Mesothelial cell of epicardium (in vitro differentiated cells): ENCODE measurements at places on chromosomes 12 and 14. TPM values are rescaled to one million over a fixed set of nuclear protein-coding genes. Genes with fewer than 3 reads are reported as not detected.

GRCh38 chr12:4784404-4785054, 64.3 kb downstream of the GALNT8 start:
- no peak overlapping the region for H3K4me3 ChIP-seq
- H3K36me3 ChIP-seq: peaks cover 2% of the 10 kb centered on the region
- no peak for DNase-seq

GRCh38 chr12:26724309-26724702, 108.7 kb downstream of the ITPR2 start:
- no peaks in the 10 kb centered on the region for H3K36me3 ChIP-seq
- no peak for DNase-seq
- peak overlapping the region; percentile 94 for H3K27ac ChIP-seq
- peaks cover 60% of the 10 kb centered on the region for H3K4me1 ChIP-seq

DNA sequence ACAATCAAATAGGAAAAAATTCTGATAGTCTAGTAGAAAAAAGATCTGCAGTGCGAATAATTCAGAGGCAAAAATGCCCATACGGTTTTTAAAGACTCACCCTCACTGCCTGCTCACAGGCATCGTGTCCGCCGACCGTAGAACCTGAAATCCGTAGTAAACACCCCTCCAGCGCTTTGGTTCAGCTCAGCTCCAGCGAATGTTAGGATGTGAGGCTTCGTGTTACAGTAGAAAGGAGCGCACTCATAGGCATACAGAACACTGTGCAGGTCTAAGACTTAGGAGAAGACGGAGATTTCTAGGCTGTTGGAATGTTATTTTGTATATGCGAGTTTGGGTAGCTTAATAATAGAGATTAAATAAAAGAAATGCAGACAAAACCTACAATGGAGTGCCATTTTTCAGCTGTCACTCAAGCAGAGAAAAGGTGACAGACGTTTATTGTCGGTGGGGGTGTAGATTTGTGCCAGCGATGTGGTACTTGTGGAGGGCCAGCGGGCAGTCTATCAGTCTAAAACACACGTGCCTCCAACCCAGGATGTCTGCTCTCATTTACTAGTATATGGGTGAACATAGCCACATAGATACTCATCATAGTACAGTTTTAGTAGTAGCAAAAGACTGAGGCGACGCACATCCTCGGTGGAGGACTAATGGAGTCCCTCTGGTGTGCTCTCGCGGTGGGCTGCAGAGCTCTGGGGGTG, 25.7 kb downstream of the SFSWAP start:
- H3K4me3 ChIP-seq: peak overlapping the region; percentile 10
- no peak for DNase-seq
- no peaks in the 10 kb centered on the region for H3K27me3 ChIP-seq
- peak overlapping the region; percentile 13 for H3K27ac ChIP-seq
- peaks cover 24% of the 10 kb centered on the region for H3K36me3 ChIP-seq
- peaks cover 8% of the 10 kb centered on the region for H3K4me1 ChIP-seq

- peaks cover 4% of the 10 kb centered on the region for H3K27me3 ChIP-seq
- no peaks in the 10 kb centered on the region for H3K4me1 ChIP-seq
- no peaks in the 10 kb centered on the region for H3K36me3 ChIP-seq
- H3K27ac ChIP-seq: no peak overlapping the region
These were observed 72.4 kb downstream of the ADGRD1 start for GRCh38 chr12:131025939-131026702.

DNA sequence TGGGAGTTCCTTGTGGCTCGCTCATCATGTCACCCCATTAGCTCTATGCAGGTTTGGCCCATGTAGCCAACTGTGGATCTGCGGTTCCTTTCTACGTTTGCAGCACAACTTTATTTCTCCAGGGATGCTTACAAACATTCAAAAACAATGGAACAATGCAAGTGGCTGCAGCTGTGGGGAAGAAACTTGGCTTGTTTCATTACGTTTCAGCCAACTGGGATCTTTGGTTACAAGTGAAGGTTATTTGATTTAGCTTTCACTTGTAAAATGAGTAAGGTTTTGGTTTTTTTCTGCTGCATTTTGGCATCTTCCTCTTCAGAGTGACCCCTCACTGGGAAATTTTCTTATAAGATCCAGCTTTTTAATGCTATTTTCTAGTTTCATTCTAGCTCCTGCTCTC, 105.9 kb downstream of the PLXNC1 start:
- no peak for DNase-seq
- no peak overlapping the region for H3K27ac ChIP-seq
- peaks cover 5% of the 10 kb centered on the region for H3K4me1 ChIP-seq
- H3K36me3 ChIP-seq: no peaks in the 10 kb centered on the region
- no peaks in the 10 kb centered on the region for H3K27me3 ChIP-seq
- H3K4me3 ChIP-seq: no peak overlapping the region

DNA sequence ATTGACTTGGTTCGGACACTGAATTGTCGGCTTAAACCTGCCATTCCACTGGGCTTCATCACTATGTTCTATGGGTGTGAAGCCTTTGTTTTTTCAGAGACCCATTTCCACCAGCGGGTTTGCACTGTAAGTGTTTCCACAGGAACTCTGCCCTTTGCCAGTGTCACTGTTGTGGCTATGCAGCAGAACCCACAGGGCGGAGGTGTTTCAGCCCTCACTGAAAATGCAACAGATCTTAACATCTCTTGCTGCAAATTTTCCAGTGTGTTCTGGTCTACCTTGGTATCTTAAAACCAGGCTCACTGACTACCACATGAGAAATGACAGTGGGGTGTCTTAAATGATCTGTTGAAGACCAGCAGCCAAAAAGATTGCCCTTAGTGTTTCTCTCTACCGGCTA, 21.1 kb downstream of the PRKCH start:
- H3K27ac ChIP-seq: no peak overlapping the region
- DNase-seq: no peak
- no peaks in the 10 kb centered on the region for H3K27me3 ChIP-seq
- H3K4me3 ChIP-seq: no peak overlapping the region

DNA sequence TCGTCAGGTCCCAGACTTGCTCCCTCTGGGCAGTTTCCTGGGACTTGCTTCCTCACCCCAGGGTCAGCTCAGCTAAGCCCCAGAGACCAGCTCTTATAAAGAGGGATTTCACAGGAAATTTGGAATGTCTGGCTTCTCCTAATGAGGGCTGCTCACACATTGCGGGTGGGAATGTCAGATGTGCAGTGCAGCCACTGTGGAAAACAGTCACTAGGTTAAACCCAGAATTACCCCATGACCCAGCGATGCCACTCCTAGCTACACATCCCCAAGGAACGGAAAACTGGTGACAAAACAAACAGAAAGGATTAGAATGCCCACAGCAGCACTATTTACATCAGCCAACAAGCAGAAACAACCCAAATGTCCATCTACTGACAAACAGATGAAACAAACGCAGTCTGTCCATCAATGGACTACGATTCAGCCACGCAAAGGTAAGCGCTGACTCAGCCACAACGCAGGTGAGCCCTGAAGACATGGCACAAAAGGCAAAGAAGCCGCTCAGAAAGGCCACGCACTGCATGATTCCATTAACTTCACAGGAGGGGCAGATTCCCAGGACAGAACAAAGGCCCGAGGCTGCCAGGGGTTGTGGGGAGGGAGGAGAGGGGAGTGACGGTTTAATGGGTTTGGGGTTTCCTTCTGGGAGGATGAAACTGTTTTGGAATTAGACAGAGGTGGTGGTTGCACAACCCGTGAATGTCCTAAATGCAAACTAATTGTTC, 63.0 kb downstream of the NCOR2 start:
- peaks cover 77% of the 10 kb centered on the region for H3K4me1 ChIP-seq
- H3K36me3 ChIP-seq: no peaks in the 10 kb centered on the region
- H3K27ac ChIP-seq: peak overlapping the region; percentile 88
- no peak overlapping the region for H3K4me3 ChIP-seq

DNA sequence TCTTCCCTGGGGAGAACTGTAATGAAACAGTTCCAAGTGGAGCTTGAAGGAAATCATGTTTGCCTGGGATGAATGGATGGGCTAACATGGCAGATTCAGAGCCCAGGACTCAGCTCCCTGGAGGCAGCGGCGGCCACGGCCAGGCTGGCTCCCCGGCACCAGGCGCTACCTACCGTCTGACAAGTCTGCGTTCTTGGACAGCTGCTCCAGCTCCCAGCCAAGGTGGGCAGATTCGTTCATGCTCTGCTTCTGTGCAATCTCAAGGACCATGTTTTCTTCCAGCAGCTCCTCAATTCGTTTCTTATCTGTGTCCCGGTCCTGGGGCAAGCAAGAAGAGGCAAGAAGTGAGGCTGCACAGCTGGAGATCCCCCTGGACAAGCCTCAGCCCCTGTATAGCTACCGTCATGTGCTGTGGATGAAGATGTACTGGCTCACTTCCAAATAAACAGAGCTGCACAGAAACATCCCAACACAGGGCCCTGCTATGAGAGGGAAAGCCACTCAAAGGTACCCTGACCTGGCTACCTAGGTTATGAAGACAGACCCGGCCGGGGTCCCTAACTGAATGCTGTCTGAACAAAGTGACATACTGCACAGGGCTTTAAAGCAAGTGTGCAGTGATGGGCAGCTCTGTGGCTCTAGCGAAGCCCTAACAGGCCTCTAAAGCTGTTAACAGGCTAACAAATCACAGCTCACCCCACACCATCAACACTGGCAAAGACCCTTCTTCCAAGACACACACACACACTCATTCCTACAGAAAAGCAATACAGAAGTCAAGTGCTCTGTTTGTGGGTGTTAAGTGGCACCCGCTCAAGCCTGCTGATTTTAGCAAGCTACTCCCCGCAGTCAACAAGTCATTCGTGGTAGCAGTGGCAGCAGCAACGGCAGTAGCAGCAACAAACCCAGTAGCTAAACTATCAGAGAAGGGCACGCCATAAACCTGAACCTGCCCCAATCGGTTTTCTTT, 80.4 kb upstream of the GPR68 start:
- H3K4me1 ChIP-seq: peaks cover 18% of the 10 kb centered on the region
- H3K4me3 ChIP-seq: no peak overlapping the region
- peaks cover under 1% of the 10 kb centered on the region for H3K27me3 ChIP-seq
- peaks cover 1% of the 10 kb centered on the region for H3K36me3 ChIP-seq
- no peak for DNase-seq

- H3K27ac ChIP-seq: no peak overlapping the region
- H3K36me3 ChIP-seq: peaks cover 13% of the 10 kb centered on the region
- H3K4me1 ChIP-seq: peaks cover 8% of the 10 kb centered on the region
- H3K4me3 ChIP-seq: no peak overlapping the region
- no peak for DNase-seq
These were observed 441 bp downstream of the RAB5B start for GRCh38 chr12:55974308-55974730.

GRCh38 chr14:59360923-59361794, 104.0 kb downstream of the GPR135 start:
- H3K4me1 ChIP-seq: peaks cover 46% of the 10 kb centered on the region
- no peak overlapping the region for H3K27ac ChIP-seq
- H3K36me3 ChIP-seq: peaks cover 24% of the 10 kb centered on the region
- no peak overlapping the region for H3K4me3 ChIP-seq
- no peak for DNase-seq

- no peaks in the 10 kb centered on the region for H3K36me3 ChIP-seq
- no peak overlapping the region for H3K4me3 ChIP-seq
- no peak overlapping the region for H3K27ac ChIP-seq
- no peaks in the 10 kb centered on the region for H3K27me3 ChIP-seq
- H3K4me1 ChIP-seq: peaks cover 29% of the 10 kb centered on the region
These were observed 132.1 kb upstream of the SOX5 start for GRCh38 chr12:24081606-24082005.

DNA sequence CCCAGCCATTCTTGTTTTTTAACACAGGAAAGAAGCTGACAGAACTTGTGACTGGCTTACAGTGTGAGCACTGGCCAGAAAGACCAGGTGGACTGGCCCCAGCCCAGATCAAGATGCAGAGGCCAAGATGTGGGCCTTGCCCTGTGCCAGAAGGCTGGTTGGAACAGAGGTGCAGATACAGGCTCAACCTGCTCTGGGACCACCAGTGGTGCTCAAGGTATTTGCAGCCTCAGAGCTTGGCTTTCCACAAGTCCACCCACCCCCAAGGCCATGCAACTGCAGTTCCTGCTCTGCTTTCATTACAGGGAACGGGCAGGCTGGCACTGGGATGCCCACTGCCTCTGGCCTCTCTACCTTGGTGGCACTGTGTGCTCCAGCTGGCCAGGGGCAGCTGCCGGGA, 23.3 kb downstream of the ZFC3H1 start:
- no peak for DNase-seq
- H3K27me3 ChIP-seq: no peaks in the 10 kb centered on the region
- no peak overlapping the region for H3K4me3 ChIP-seq
- peaks cover 24% of the 10 kb centered on the region for H3K36me3 ChIP-seq
- peaks cover 13% of the 10 kb centered on the region for H3K4me1 ChIP-seq

DNA sequence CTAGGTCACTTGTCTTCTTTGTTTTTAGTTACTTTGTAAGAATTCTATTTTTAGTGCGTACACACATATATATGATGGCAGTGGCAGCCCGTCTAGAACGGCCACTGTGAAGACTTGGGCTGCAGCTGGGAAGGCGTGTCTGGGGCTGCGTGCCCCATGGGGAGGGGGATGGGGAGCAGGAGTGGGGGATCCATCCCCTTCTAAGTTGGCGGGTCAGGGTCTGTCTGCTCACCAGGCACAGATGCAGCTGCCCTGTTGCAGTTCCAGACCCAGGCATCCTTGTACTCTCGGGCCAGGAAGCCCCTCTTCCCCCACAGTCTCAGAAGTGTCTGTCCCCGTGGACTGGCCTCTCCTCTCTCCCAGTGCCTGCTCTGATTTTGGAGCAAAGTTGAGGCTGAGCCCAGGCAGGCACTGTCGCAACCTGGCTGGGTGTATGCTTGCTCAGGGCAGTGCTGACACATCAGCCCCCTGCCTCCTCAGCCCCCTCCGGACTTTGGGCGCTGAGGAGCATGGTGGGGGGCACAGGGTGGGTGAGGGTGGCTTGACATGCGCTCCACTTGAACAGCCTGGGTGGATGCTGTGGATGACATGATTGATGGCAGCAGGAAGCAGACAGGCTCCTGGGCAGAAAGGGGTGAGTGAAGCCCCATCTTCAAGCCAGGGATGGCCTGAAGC, 271.2 kb upstream of the NAV3 start:
- no peak overlapping the region for H3K4me3 ChIP-seq
- DNase-seq: no peak

DNA sequence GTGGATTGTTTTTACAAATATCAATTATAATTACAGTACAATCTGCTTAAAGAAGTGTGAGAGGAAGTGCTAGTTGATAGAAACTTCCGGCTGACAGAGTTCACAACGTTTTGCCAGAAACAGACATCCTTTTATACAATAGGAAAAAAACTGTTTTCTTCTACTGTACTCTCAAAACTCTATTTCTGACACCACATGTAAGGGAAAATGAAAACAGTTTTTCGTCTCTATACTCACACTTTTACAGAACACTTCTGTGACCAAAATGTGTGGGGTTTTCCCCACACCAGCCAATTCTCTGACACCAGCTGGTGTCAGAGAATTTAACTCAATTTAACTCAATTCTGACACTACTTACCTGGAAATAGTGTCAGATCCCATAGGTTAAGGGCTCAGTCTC, 24.2 kb upstream of the HIF1A start:
- no peak for DNase-seq
- no peaks in the 10 kb centered on the region for H3K27me3 ChIP-seq
- H3K4me3 ChIP-seq: no peak overlapping the region
- no peak overlapping the region for H3K27ac ChIP-seq
- no peaks in the 10 kb centered on the region for H3K36me3 ChIP-seq

Gene CPNE6
- not detected in 3 replicates for total RNA-seq

Gene TOX4
- total RNA-seq: 61.1 to 66.3 TPM (median 62.4 TPM) in 3 replicates

Gene NEUROD4
- total RNA-seq: not detected in 3 replicates

Gene MMP14
- total RNA-seq: 302 to 306 TPM (median 304 TPM) in 3 replicates

Gene ACSS3
- total RNA-seq: 22.9 to 24.3 TPM (median 23.4 TPM) in 3 replicates

Gene PTPN21
- 31.3 to 34.0 TPM (median 31.5 TPM) in 3 replicates for total RNA-seq

Gene MSI1
- total RNA-seq: 27.7 to 32.7 TPM (median 28.4 TPM) in 3 replicates

Gene ASB2
- total RNA-seq: 1.2 to 1.9 TPM (median 1.5 TPM) in 3 replicates

Gene EGLN3
- total RNA-seq: 8.3 to 10.5 TPM (median 9.6 TPM) in 3 replicates

Gene PLA2G1B
- total RNA-seq: not detected in 3 replicates
